ENCODE measurements at places on chromosomes 4 and X.

GRCh38 chr4:154585369-154586018, 5.0 kb downstream of the FGA start:
- DNase-seq = no peak

GRCh38 chr4:1210971-1211370, 38.0 kb downstream of the CTBP1 start:
- DNase-seq = no peak

- no peak for DNase-seq
Measured at GRCh38 chr4:151291485-151291884, 14.5 kb downstream of the PRSS48 start.

DNA sequence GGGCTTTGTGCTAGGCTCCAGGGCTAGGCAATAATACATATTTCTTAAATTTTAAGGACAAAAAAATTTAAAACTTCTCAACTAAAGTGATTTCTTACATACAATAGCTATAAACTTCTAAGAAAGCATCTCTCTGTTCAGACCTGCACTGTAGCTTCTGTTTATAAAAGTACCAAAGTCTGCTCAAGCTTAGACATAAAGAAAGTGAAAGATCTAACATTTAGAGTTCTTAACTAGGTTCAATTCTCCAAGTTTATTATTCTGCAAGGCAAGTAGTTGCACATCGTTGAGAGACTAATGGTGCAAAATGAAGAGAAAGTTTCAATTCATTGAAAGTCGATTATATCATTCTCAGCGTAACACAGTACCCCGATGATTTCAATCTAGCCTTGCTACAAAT, 857.4 kb upstream of the HTR2C start:
- DNase-seq = no peak

GRCh38 chr4:20679951-20680350, 20.3 kb upstream of the PACRGL start:
- DNase-seq = no peak

DNA sequence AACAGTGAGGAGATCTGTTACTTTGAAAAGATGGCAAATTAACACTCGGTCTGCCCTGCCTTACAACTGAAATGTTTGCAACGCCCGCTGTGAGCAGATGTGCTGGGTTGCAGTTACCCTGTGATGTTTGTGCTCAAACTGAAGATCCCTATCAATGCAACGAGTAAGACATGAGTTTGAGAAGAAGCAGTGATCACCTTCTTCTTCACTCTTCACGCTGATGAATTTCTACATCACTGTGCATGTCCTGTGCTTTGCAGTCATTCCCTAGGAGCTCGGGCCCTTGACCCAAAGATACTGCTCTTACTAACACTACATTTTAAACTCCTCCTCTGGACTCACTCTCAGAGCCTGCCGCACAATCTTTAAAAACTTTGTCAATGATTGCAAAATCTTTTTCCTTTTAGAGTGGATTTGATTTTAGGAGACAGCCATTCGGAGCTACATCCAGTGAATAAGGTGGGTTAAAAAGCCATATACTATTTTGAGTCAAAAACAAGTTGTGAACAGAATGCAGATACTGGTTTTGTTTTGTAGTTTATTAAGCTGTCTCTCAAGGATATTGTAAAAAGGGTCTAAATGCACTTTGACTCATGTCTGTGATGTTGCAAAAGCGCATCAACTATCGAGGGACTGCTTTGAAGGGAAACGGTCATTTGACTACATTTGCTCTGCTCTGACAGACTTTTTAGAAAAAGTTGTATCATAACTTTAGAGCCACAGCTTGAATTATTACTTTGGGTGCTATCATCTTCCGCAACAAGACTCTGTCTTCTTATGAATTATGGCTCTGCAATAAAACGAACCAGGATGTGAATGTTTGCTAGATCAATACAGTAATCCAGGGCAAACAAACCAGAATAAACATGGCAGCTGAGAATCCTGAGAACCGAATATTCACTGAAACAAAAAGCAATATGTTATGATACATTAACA, 5.7 kb upstream of the RHOH start:
- DNase-seq = no peak

- no peak for DNase-seq
Measured at GRCh38 chr4:108903464-108904221, 140.8 kb upstream of the ETNPPL start.

- peak; percentile 39 for DNase-seq
Measured at GRCh38 chrX:2828344-2828958, at the start of gene GYG2. Gene GYG2 (plus strand): TSS chrX:2828930. CDS start chrX:2830189, 1,259 bp downstream.

- DNase-seq = no peak
Measured at GRCh38 chr4:48642421-48643374, 137.4 kb downstream of the FRYL start.

DNA sequence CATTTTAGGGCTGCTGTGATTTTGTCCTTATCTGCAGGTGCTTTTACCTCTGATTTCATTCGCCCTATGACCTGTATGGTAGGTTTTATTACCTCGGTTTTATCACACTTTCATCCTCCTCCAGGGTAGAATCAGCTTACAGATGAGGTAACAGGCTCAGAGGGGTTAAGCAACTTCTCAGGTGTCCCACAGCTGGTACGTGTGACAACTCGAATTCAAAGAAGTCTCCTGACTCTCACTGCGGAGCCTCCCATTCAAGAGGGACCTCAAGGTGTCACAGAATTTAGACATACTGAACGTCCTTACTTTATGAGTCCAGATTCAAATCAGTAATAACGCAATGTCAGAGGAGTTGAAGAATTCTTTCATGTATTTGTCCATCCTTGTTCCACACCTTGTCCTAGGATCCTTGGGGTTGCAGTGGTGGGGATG, 12.5 kb upstream of the KIAA0232 start:
- DNase-seq = no peak

DNA sequence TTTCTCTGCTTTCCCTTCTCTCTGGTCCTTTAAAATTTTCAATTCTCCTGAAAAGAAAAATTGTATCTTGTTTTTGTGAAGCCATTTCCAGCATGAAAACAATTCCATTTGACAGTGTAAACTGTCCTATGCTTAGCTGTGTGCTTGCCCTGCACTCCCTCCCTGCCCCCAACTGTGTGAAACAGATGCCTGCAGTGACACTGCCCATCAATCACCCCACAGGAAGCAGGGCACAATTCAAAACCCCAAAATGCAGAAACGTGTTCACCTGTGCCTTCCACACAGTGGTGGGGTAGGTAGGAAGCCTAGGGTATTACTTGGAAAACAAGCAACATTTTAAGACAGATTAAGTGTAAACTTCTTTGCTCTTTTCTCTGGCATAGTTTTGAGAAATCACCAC, 6.2 kb upstream of the FHDC1 start:
- no peak for DNase-seq

DNA sequence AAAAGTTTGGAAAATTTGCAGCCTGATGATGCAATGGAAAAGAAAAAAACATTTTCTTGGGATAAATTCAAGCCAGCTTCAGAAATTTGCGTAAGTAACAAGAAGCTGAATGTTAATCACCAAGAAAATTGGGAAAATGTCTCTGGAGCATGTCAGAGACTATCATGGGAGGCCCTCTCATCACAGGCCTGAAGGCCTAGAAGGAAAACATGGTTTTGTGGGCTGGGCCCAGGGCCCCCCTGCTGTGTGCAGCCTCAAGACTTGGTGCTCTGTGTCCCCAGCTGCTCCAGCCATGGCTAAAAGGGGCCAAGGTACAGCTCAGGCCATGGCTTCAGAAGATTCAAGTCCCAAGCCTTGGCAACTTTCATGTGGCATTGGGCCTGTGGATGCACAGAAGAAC, 1049.8 kb upstream of the GRIA3 start:
- DNase-seq = no peak

DNA sequence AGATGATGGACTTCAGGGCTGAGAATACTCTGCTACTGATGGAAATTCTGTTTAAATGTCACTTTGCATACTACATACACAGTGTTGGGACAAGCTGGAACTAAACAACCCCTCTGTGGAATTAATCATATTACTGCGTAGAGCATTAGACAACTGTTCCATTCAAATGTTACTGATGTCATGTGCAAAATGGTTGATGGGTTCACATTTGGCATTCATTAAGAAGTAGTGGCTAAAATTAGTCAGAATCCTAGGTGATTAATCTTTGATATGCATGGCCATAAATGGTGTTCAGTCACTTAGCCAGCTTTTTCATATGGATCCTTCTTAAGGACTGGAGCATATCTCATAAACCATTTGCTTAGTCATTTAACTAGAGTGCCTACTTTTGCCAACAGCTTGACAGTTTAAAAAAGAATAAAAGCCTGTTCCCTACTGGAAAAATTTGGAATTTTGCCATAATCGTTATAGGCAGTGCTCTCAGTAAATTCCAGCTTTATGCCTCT, 105.2 kb downstream of the RNF150 start:
- DNase-seq = no peak

DNA sequence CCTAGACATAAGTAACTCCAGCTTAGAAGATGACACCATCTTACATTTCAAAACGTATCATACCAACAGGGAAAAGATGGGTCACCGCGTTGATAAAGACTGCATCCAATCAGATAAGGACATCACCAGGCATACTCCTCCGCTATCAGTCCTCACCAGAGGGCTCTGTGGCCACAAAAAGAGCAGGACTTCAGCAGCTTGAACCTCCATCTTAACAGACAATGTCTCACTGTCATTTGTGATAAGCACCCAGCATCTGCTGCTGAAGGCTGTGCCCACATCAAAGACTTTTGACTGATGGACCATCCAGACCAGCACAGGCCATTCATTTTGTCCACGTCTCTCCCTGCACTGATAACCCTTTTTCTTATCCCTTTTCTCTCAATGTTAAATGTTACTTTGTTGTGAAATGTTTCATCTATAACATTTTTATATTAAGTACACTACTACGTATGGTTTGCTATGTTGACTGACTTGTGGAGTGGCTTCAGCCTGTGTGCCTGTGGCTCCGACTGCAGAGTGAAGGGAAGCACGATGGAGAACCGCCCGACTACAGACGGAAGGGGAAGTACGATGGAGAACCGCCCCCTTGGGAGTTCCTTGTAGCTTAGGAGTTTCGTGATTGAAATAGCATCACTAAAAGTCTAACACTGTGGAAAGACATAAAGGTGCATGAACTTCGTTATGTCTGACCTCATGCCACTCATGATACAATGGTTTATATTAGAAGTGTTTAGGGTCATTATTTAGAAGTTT, 595.4 kb upstream of the AGA start:
- no peak for DNase-seq

DNA sequence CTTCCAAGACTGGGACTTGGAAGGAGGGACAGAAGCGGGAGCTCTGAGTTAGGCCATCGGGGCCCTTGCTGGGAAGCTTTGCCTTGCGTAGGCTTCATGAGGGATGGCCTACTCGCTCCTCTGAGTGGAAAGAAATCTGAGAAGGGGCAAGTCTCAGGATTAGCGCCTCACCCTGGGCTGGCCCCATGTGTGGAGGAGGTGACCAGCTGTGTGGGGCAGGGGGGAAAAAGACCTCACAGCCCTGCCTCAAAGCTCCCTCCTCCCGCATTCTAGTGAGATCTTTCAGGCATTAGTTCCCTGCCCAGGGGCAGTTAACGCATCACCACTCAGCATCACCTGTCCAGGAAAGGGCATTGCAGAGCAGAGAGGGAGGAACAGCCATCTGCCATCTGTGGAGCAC, 156.1 kb downstream of the ENPP6 start:
- DNase-seq = no peak

DNA sequence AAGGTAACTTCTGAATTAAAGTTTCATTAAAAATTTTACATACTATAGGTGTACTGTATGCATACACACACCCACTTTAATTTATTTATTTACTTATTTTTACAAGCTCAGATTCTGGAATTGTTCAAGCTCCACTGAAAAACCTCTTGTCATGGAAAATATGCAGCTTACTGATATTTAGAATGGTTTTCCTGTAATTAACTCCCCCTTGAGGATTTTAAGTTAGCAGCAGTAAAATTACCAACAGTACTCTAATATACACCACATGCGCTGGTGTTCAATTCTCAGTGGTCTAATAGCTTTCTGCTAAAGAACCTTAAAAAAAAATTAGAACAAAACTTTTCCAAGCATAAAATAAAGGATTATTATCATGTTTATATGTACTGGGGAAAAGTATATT, 12.0 kb downstream of the MAB21L2 start:
- no peak for DNase-seq

DNA sequence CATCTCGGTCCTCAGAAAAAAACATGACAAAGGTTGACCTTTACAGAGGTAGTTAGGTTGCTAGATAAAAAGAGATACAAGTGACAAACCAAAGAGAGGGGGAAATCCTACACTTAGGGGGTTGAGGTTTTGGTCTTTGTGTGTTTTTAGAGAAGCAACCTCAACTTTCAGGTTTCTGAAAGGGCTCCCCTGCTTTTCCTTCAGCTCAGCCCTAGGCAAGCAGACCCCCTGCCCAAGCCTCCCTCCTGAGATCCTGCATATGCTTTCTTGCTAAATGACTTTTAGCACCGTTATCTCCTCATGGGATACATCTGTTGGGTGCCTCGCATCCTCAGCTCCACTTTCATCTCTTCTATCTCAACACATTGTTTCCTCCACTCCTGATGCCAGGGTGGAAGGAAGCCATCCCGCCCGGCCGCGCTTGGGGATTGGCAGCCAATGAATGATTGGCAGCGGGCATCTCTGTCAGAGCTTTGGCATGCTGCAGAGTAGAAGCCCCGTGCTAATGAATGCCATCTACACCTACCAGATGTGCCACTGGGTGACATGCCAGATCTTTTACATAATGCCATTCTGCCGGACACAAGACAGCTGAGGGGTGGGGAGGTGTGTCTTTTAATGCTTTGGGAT, 15.0 kb upstream of the PRDM8 start:
- DNase-seq = no peak

GRCh38 chr4:151743128-151743854, 17.5 kb downstream of the GATB start:
- DNase-seq = no peak

DNA sequence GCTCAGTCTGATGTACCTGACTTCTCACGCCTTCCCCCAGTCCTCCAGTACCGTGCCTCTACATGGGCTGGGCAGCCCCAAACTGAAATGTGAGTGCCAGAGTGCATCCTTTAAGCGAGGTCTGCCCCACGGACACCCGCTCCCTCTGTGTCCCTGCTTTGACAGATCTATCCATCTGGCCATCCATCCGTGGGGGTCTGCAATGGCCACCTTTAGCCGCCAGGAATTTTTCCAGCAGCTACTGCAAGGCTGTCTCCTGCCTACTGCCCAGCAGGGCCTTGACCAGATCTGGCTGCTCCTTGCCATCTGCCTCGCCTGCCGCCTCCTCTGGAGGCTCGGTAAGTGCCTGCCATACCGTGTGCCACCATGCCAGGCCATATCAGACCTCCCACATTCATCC, 827 bp downstream of the PORCN start:
- no peak for DNase-seq

GRCh38 chr4:73872316-73873108, 3.3 kb downstream of the CXCL1 start:
- DNase-seq = no peak

DNA sequence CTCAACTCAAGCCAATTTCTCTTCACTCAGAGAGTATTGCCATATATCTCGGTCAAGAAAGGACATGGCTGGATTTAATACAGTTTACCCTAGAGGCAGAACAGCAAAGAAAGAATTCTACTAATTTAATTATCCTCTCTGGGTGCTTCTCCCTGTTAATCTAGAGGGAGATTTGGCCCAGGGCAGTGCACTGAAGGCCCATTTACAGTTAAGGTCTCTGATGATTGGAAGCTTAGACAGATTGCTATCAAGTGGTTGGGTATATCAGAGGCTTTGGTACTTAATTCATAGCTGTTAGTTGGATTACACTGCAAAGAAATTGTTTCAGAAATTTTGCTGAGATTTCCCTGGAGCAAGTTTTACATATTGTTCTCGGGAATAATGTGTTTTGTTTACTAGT, 4.6 kb upstream of the CNKSR2 start:
- DNase-seq = no peak

Measured in liver (tissue), 10 donors.